ENCODE measurements at places on chromosomes 2 and 18.

GRCh38 chr2:46569061-46569560, 89.7 kb downstream of the TMEM247 start:
- DNase-seq, result no peak

- DNase-seq, result no peak
These were observed 47.4 kb upstream of the SMAD7 start for GRCh38 chr18:48997985-48998831.

- no peak for DNase-seq
These were observed 340.8 kb upstream of the MYT1L start for GRCh38 chr2:2671826-2672225.

DNA sequence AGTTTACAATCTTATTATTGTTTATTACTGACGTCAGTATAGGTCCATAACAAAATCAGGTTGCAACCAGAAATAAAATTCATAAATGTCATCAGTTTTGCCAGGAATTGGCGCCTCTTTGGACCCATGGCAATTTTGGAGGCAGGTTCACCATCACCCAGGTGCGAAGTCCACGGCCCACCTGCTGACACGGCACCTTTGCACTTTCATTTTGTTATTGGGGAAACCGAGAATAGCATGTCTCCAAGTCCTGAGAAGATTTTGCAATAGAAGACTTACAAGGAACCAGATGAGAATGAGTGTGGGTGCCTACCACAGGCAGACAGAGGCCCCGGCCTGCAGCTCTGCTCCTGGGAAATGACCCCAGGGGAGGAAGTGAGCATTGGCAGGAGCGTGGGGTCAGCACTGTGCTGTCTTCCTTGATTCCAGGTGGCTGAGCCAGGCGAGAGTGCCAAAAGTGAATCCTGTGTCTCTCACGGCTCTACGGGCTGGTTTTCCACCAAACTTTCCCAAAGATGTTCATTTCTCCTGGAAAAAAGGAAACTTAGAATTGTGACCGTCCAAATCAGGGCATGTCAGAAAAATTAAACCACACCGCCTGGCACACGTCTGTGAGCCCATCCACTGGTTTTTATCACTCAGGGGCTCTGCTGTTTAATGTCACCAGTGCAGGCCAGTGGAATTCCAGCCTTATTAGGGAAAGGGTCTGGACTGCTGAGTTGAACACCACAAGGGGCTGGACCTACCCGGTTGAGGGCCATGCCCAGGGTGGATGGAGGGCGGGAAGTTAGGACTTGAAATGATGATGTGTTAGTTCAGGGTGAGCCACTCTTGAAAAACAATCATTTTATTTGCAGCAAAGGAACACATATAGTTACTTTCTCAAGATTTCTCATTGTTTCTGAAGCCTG, 96.5 kb downstream of the PTGR3 start:
- no peak for DNase-seq

DNA sequence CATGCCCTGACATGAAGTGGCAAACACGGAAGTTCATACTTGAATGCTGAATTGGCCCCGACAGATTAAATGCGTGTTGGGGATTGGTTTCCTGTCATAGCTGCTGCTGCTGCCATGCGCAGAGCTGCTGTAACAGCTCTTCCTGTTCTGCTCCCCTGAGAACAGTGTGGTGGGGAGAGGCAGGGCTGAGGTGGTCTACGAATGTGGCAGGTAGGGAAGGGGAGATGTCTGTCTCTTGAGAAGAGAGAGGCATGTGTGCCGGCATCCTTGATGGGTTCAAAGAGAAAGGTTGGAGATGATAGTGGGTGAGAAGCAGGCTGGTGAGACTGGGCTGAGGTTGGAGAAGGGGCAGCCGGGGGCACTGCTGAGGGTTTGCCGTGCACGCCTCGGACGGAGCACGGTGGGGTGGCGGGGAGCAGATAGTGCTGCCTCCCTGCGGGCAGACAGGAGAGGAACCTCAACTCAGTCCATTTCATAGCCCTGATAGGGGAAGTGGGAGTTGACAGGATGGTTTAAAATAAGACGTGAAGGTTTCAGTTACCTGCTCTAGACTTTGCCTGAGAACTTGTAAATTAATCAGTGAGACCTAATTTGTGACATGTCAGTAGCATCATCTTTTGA, 46.1 kb downstream of the TMEM185B start:
- DNase-seq, result no peak

GRCh38 chr2:110755491-110756078, 23.2 kb downstream of the ACOXL start:
- DNase-seq, result no peak

DNA sequence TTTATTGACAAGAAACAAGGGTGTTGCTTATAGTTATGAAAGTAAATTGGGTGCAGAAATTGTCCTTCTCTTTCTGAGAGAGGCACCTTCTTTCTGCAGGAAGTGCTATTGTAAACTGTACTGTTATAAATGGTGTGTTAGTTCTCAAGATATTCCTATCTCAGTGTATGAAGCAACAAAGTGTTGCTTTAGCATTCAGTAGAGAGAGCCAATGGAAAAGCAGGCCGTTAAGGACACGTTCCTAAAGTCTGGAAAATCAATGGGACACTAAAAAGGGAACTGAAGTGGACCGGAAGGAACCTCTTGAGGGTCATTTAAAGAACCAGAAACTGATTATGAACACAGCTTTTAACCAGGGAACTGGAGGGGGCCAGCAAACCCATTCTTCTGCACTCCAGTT, 510.0 kb upstream of the ZEB2 start:
- no peak for DNase-seq

GRCh38 chr2:64234150-64234549, 89.9 kb upstream of the PELI1 start:
- no peak for DNase-seq

DNA sequence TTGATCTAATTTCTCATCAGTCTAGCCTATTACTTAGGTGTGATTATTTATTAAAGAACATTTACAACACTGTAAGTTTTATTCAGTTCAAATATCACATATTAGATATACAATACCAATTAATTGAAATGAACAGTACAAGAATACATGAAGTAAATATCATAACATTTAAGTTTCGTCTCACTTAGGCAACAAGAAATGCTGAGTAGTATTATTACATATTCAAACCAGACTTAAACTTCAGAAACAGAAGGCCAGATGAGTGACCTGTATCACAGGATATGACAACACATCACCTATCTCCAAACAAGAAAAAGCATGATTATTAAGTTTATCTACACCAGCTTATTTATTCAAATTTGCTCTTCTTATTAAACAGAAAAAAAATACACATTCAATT, 48.9 kb downstream of the LONRF2 start:
- DNase-seq, result no peak

GRCh38 chr2:128280158-128280871, 38.4 kb downstream of the HS6ST1 start:
- no peak for DNase-seq
